H9 (cell line): ENCODE measurements at places on chromosomes 6 and 20.

- no peak overlapping the region for H3K27ac ChIP-seq
- no peaks in the 10 kb centered on the region for H3K4me1 ChIP-seq
- no peak overlapping the region for H3K4me3 ChIP-seq
Observed at GRCh38 chr6:136750696-136751521, 41.4 kb downstream of the MAP3K5 start.

- no peak overlapping the region for H3K4me3 ChIP-seq
- H3K27ac ChIP-seq, result no peak overlapping the region
- H3K36me3 ChIP-seq, result peaks cover 6% of the 10 kb centered on the region
Observed at GRCh38 chr20:46638134-46638897, 12.9 kb downstream of the SLC13A3 start.

GRCh38 chr6:10875026-10875425, 6.8 kb downstream of the GCM2 start:
- no peak for DNase-seq
- no peak overlapping the region for H3K4me3 ChIP-seq
- H3K27ac ChIP-seq, result no peak overlapping the region
- no peaks in the 10 kb centered on the region for H3K4me1 ChIP-seq

DNA sequence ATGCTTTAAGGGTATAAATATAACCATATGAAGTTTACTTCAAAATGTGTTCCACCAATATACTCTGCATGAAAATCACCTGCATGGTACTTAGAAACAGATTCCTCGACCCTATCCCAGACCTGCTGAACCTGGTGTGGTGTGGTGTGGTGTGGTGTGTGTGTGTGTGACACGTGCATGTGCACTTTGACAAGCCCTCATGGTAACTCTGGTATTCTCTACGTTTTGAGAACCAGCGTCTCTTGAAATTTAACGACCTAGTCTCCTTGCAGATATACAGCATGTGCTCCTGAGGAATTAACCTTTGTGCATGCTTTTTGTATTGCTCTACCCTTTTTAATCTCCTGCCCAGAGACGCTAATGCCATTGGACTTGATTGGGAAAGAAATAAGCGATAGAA, 29.5 kb downstream of the GGTLC1 start:
- DNase-seq, result no peak
- no peak overlapping the region for H3K4me3 ChIP-seq
- no peak overlapping the region for H3K27ac ChIP-seq
- peaks cover 8% of the 10 kb centered on the region; the same call in 2 of the 3 replicates for H3K36me3 ChIP-seq
- peaks cover 4% of the 10 kb centered on the region; the same call in 1 of the 2 replicates for H3K4me1 ChIP-seq
- H3K27me3 ChIP-seq, result no peaks in the 10 kb centered on the region
